HT-29 (cell line): ENCODE measurements at places on chromosomes 16 and 17. TPM values are rescaled to one million over a fixed set of nuclear protein-coding genes. Genes with fewer than 3 reads are reported as not detected.

DNA sequence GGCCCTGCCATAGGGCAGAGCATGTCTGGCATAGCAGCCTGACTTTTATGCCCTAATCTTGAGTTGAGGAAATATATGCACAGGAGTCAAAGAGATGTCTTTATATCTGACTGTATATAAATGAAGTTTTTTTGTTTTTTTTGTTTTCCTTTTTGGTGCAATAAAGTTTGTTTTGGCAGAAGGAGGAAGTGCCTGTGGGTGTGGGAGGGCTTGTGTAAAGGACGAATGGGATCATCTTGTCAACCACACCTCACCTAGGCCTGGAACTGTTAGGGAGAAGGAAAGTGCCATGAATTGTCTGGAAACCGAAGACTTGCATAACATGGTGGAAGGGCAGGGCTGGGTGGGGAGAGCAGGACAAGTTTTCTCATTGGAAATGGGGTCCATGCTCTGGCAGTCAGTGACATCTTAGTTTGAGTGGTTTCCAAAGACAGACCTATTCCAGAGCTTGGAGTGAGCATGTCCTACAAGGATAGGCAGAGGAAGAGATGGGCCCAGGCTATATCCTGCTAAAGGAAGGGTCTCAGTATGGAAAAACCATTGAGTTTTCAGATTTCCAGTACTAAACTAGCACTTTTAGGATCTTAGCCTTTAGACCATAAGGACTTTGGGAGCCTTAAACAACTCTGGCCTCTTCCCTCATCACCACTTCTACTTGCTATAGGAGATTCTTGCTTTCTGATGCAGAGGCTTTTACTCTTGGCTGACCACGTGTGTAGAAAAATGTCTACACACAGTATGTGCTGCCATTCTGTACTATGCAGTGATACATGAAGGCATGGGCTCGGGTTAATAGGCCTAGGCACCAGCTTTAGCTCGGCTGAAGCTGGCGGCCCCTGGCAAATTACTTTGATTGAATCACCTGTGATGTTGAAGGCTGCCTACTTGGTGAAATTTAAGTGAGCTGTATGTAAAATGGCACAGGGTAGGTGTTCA lies 15.5 kb downstream of the SNF8 start:
- no peak for DNase-seq

GRCh38 chr16:79593074-79593531 lies 7.4 kb downstream of the MAF start:
- no peak for DNase-seq

- no peak for DNase-seq
Observed at GRCh38 chr16:77890075-77890474, 101.7 kb downstream of the VAT1L start.

DNA sequence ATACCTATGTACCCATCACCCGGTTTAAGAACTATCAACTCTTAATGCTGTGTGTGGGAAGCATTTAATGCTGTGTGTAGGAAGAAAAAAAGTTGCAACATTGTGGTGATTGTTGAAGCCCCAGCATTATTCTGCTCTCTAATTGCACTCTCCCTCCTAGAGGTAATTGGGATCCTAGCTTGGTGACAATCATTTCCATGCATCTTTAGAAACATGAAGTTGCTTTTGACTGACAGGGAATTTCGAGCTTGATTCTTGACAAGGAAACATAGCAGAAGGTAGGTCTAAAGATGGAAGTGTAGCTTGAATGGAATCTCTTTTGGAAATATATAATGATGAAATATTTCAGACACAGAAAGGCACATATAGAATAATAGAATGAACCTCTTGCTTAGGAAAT lies 27.3 kb downstream of the HEXIM2 start:
- no peak for DNase-seq

- DNase-seq = no peak
Observed at GRCh38 chr17:53321651-53322050, 501.1 kb upstream of the KIF2B start.

GRCh38 chr17:34110315-34110714 lies 144.8 kb upstream of the CCL2 start:
- no peak for DNase-seq

Gene SRCIN1
- 4.9 and 6.0 TPM in 2 replicates for total RNA-seq

Gene PSMC3IP
- total RNA-seq = 12.4 and 16.0 TPM in 2 replicates

Gene HOXB4
- total RNA-seq = 14.5 and 15.5 TPM in 2 replicates

Gene MKS1
- total RNA-seq = 5.1 and 8.9 TPM in 2 replicates

Gene TEX14
- 0.03 TPM in 1 of 2 replicates, not detected in the other for total RNA-seq

Gene NAA38
- 71.8 and 89.4 TPM in 2 replicates for total RNA-seq
